ENCODE measurements at places on chromosomes 3 and 15.

- H3K4me3 ChIP-seq = no peak overlapping the region
- no peaks in the 10 kb centered on the region for H3K27me3 ChIP-seq
- no peak for DNase-seq
- no peak overlapping the region for H3K27ac ChIP-seq
- H3K36me3 ChIP-seq = no peaks in the 10 kb centered on the region
These were observed 888.3 kb downstream of the PLOD2 start for GRCh38 chr3:145272684-145273083.

DNA sequence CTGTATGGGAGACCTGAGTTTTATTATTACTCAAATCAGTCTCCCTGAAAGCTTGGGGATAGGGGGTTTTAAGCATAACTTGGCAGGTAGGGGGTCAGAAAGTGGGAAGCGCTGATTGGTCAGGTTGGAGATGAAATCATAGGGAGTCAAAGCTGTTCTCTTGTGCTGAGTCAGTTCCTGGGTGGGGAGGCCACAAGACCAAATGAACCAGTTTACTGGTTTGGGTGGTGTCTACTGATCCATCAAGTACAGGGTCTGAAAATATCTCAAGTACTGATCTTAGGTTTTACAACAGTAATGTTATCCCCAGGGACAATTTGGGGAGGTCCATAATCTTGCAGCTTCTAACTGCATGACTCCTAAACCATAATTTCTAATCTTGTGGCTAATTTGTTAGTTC lies 17.8 kb upstream of the IQCF6 start:
- no peaks in the 10 kb centered on the region for H3K36me3 ChIP-seq
- peak; percentile 14 for DNase-seq
- peaks cover 4% of the 10 kb centered on the region for H3K27me3 ChIP-seq
- no peak overlapping the region for H3K27ac ChIP-seq
- H3K4me1 ChIP-seq = peaks cover 45% of the 10 kb centered on the region
- H3K4me3 ChIP-seq = no peak overlapping the region

GRCh38 chr15:62691008-62691407 lies 351.5 kb upstream of the TPM1 start:
- H3K27me3 ChIP-seq = peaks cover 9% of the 10 kb centered on the region
- no peaks in the 10 kb centered on the region for H3K36me3 ChIP-seq
- no peak for DNase-seq
- peak overlapping the region; percentile 11 for H3K27ac ChIP-seq

DNA sequence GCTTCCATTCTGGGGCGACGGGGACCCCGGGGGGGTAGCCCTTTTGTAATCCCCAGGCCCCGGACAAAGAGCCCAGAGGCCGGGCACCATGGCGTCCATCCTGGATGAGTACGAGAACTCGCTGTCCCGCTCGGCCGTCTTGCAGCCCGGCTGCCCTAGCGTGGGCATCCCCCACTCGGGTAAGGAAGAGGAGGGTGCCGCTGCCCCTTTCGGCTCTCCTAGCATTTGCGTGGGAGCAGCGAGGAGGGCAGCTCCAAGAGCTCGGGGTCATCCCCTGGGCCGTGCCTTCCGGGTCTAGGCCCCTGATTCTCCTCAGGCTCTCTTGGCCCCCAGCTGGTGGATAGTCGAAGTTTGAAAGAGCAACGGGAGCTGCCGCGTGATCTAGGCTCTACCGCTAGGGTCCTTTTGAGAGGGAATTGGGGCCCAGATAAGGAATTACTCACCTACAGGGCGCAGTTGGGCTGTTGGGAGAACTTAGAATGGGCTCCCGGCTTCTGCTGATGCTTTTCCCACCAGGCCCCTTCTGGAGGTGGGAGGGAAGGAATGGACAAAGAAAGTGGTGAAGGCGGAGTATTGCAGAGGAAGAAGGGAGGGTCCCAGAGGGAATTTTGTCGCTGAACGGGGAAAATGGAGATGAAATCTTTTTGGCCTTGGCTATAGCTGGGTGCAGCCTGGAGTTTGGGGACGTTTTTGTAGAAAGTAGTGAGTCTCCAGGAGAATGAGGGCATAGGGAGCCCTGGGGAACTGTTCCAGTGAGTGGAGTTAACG lies 615 bp downstream of the VPS18 start:
- H3K27me3 ChIP-seq = peaks cover 4% of the 10 kb centered on the region
- peak overlapping the region; percentile 92 for H3K27ac ChIP-seq
- peak overlapping the region; percentile 97 for H3K4me3 ChIP-seq
- peak; percentile 60 for DNase-seq
- peaks cover 10% of the 10 kb centered on the region for H3K36me3 ChIP-seq

GRCh38 chr15:72554471-72555425 lies 80.6 kb downstream of the ARIH1 start:
- H3K4me1 ChIP-seq = peaks cover 17% of the 10 kb centered on the region
- H3K27ac ChIP-seq = peak overlapping the region; percentile 41
- no peaks in the 10 kb centered on the region for H3K27me3 ChIP-seq
- no peak for DNase-seq
- H3K36me3 ChIP-seq = peaks cover 20% of the 10 kb centered on the region

DNA sequence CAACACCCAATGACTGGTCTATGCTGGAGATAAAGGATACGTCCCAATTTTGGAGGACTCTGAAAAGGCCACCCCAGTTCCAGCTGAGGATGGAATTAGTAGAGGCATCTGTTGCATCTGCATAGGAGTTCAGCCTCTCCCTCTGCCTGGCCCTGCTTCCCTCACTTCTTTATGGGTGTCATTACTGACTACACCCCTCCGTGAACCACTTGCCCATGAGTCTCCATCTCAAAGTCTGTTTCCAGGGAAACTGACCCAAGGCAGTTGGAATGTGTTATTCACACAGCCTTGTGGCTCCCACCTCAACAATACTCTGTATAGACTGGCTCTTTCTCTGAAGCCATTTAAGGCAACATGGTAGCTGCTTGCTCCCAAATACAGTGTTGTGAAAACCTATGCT lies 21.4 kb upstream of the PCOLCE2 start:
- H3K4me3 ChIP-seq = no peak overlapping the region
- H3K27ac ChIP-seq = no peak overlapping the region
- DNase-seq = no peak
- H3K27me3 ChIP-seq = peaks cover 5% of the 10 kb centered on the region
- peaks cover 2% of the 10 kb centered on the region for H3K4me1 ChIP-seq

GRCh38 chr3:143266927-143267326 lies 147.4 kb downstream of the CHST2 start:
- no peak overlapping the region for H3K4me3 ChIP-seq
- no peaks in the 10 kb centered on the region for H3K4me1 ChIP-seq
- no peak for DNase-seq
- H3K36me3 ChIP-seq = no peaks in the 10 kb centered on the region

- no peak overlapping the region for H3K4me3 ChIP-seq
- H3K4me1 ChIP-seq = peaks cover 16% of the 10 kb centered on the region
- DNase-seq = no peak
These were observed 9.4 kb upstream of the CSTA start for GRCh38 chr3:122315619-122316018.

- H3K4me3 ChIP-seq = peak overlapping the region; percentile 40
- H3K36me3 ChIP-seq = peaks cover 28% of the 10 kb centered on the region
- peaks cover 40% of the 10 kb centered on the region for H3K4me1 ChIP-seq
- H3K27ac ChIP-seq = no peak overlapping the region
These were observed 2.6 kb downstream of the TSEN2 start for GRCh38 chr3:12486916-12487315.

- DNase-seq = no peak
- H3K4me3 ChIP-seq = no peak overlapping the region
- H3K36me3 ChIP-seq = no peaks in the 10 kb centered on the region
- no peaks in the 10 kb centered on the region for H3K4me1 ChIP-seq
These were observed 197.2 kb downstream of the KCNAB1 start for GRCh38 chr3:156317462-156318074.
